ENCODE measurements at places on chromosomes 5 and 9.

GRCh38 chr9:34612788-34613390 lies 992 bp upstream of the RPP25L start:
- peak; percentile 19 for DNase-seq

DNA sequence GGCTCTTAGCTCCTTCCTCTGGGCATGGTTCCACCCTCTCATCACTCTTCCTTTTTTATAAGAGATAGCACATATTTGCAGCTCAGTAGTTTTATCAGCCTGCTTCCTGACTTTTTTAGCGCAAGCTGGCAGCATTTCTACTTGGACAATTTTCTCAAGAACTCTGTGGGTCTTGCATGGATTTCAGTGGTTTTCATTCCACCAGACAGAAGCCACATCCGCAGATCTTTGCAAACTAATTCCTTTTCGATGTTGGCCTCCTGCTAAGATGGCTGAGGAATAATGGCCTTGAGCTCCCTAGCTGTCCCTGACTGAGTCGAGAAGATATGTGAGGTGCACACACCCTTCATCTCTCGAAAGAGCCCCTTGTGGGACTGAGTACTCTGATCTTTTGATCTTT lies 49.5 kb downstream of the GALNT12 start:
- no peak for DNase-seq

GRCh38 chr5:16934123-16934522 lies 2.0 kb downstream of the MYO10 start:
- DNase-seq, result no peak

DNA sequence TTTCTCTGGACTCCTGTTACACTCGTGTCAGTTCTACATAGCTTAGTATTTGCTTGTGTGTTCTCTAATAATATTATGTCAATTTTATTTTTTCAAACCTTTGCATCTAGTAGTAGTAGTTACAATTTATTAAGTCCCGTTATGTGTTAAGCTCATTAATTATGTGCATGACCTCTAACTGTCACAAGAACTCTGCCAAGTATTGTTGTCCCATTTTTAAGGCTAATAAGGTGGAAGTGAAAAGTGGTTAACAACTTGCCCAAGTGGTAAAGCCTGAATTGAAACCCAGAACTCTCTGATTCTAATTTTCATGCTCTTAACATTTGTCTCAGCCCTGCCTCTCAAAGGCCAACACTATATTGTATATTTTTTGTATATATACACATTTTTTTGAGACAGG lies 221.6 kb downstream of the DMRT2 start:
- DNase-seq, result no peak

DNA sequence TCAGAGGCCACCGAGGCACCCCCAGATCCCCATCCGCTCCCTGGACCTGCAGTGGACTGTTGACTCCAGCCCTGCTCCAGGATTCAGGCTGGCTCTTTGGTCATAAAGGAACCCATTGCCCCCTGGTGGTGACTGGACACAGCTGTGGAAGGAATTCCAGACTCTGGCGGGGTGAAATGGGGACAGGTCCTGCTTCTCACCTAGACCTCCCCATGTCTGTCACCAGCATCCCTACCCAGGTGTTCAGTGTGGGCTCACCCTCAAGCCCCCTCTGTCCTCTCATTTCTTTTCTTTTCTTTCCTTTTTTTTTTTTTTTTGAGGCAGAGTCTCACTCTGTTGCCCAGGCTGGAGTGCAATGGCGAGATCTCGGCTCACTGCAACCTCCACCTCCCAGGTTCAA lies 25.5 kb upstream of the STXBP1 start:
- peak; percentile 82 for DNase-seq
